ENCODE measurements at places on chromosomes 11 and 22.

DNA sequence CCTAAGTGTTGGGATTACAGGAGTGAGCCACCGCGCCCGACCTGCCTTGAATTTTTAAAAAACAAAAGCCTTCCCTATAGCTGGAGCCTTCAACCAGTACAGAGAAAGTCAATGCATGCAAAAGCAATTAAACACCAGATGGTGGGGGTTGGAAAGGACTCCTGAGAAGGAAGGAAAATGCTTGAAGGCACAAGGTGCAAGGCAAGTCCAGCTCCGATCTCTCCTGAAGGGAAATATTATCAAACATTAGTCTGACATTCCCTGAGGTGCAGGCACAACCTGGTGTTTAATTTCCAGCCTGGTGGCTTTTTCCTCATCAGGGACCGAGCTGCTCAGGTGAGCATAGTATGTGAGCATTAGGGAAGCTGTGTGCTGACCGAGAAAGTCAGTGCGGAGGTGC lies 12.9 kb upstream of the RAPSN start:
- no peak for DNase-seq

- DNase-seq = no peak
These were observed 9.9 kb downstream of the TTLL8 start for GRCh38 chr22:50048061-50048765.

DNA sequence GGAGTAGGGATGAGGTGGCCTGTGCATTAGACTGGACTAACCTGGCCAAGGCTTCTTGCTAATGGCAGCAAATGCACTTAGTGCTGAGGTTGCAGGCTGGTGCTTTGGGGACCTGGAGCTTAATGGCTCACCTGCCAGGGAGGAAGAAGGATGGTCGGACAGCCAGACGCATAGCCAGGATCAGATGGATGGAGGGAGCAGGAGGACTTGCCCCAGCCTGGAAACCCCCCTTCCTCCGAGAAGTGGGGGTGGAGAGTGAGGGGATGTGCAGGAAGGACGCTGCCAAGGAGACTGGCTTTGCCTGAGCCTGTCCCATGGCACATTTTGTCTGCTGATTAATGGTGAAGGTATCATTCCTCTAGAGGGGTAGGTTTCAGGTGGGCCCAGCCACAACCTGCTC lies 17.9 kb downstream of the IGLL1 start:
- DNase-seq = no peak

DNA sequence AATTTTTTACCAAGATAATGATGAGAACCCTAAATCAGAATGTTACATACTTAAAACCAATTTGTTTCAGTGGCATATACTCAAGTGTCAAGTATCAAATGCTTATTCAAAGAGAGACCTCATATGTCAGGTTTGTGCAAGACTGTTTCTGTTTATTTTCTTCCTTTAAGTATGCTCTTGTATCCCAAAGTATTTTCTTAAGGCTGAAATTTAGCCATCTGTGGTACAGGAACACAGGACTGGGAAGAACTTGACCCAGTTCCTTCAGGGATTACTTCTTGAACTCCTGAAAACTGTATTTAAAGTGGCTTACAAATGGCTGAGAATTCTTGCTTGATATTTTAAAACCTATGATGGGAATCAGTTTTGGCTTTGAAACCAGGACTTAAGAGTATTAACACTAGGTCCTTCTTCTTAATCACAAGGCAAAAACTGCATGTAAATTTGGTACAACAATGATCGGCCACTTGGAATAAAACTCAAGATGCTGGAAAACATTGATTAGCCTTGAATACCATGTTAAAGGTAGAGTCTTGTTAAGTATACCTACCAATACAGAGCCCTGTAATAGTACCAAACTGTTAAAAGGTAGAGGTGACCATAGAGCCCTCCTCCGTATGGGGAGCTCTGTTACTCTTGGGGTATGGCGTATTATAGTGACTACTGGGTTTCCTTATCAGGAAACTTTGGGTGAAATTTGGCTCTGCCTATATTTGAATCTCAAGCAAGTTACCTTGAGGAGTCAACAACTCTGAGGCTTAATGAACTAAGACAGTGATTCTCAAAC lies 95.9 kb downstream of the BLID start:
- DNase-seq = no peak

DNA sequence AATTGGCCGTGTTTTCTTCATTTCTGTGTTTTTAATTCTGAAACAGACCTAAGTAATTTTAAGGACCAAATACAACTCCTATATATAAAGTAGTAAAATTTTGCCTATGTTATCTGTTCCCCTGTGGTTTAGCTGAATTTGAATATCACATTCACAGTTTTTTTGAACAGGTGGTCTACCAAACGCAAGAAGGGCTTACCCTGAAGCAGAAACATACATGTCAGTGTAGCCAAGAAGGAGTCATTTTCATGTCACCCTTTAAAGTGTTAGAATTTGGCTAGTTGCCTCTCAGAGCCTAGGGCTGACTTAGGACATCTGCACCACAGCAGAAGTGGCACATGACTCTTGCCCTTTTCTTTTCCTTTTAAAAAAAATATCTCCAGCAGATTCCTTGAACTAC lies 34.3 kb downstream of the MYBPC3 start:
- no peak for DNase-seq

DNA sequence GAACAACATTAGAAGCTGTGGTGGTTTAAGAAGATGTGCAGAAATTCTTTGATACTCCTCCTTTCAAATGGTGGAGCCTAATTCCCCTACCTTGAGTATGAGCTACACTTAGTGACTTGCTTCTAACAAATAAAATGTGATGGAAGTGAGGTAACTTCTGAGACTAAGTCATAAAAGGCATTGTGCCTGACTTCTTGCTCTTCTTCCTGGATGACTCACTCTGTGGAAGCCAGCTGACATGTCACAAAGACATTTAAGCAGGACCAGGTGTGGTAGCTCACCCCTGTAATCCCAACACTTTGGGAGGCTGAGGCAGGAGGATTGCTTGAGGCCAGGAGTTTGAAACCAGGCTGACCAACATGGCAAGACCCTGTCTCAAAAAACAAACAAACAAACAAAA lies 3.9 kb upstream of the PLA2G3 start:
- no peak for DNase-seq

DNA sequence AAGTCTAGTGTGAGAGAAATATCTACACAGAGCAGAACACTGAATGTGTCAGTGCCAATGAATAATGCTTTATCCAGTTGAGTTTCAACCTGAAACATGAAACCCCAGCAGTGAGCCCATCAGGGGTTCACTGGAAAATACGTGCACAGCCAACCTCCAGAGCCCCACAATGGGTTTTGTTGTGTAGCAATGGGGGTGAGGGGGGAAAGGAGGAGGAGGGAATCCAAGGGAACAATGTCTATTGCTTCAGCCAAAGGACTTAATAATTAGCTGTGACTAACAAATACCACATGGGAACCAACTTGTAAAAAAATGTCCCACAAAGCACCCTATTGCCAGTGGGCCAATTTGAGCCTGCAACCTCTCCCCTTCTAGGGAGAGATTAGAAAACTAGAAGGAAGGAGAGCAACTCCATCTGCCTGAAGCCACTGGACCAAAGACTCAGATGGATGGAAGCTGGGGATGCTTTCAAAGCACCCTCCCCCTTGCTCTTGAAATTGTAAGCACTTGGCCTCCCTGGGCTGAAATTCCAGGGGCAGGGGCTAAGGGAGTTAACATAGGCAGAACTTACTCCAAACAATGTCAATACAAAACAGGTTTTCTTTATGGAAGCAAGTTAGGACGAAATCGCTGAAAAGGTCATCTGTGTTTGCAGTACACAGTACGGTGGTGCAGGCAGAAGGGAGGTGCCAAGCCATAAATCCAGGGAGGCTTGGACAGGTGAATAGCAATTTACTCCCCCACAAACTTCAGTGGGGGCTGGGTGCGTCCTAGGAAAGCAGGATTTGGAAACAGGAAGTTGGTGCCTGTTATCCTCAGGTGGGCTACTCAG lies 99.8 kb downstream of the ARL14EP start:
- DNase-seq = no peak

DNA sequence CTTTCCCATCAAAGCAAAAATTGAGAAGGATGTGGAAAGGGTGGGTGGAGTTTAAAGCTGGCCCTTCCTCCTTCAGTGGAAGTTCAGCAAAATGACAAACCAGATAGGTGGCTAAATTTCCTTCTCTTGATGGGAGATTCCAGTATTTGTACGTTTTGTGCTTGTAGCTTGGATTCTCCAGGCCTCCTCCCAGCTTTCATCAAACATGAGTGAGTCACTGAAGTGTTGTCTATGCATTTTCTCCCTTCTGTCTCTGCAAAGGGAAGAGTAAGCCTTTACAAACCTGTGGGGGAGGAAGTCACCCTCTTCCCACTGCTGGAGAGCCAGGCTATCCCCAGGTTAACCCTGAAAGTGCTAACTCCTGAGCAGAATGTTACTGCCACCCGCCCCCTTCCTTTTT lies 6.4 kb downstream of the MARK2 start:
- no peak for DNase-seq

DNA sequence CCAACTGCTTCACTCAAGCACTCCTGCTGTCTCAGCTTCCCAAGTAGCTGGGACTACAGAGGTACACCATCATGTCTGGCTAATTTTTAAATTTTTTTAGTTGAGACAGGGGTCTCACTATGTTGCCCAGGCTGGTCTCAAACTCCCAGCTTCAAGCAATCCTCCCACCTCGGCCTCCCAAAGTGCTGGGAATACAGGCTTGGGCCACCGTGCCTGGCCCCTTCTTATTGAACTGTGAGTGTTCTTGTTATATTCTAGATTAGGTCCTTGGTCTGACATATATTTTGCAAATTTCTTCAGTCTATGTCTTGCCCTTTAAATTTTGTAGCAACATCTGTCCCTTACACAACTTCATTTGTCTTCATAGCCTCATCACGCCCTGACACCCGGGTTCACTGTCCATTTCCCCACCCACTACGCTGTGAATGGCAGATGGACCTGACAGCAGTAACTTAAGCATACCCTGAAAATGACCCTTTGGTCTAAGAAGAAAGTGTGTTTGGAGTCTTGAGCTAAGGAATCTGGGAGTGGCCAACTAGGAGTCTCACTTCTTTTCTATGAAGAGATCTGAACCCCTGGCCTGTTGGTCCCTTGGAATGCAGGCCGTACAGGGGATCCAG lies 4.2 kb upstream of the FAM118A start:
- DNase-seq = no peak

DNA sequence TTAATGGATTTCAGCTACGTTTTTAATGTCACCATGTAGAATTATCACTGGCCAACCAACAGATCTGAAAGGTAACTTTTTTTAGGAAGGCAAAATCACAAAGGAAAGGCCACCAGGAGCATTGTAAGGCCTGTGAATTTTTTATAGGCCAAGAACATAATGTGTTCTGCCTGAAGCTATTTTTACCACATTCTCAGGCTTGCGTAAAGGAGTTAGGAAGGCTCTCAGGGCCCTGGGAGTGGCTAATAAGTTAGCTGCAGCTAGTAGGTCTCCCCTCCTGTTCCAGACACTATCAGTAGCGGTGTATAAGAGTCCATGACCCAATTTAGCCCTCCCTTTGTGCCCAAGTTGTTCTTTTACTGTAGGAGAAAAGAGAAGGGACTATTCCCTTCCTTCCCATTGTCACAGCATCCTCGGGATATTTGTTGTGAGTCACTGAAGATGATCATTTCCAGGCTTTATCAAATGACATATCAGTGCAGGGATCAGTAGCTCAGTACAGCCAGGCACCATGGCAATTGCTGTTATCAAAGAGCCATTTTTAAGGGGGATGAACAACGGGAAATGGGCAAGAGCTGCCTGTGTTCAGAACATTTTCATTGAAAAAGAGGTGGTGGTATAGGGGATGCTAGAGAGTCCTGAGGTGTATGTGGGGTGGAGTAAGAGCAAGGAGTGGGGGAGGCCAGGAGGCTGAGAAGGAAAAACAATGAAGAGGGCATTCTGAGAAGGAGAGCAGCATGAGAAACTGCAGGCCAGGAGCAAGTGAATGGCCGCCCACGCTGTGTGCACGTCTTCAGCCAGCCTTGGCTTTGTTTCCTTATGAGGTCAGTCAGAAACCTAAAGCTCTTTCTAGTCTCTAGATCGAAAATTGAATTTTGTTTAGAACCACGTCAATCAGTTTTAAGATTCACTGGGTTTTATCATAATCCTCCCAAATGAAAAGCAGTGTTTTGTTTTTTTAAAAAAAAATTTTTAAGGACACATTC lies 940.3 kb downstream of the NTM start:
- no peak for DNase-seq

DNA sequence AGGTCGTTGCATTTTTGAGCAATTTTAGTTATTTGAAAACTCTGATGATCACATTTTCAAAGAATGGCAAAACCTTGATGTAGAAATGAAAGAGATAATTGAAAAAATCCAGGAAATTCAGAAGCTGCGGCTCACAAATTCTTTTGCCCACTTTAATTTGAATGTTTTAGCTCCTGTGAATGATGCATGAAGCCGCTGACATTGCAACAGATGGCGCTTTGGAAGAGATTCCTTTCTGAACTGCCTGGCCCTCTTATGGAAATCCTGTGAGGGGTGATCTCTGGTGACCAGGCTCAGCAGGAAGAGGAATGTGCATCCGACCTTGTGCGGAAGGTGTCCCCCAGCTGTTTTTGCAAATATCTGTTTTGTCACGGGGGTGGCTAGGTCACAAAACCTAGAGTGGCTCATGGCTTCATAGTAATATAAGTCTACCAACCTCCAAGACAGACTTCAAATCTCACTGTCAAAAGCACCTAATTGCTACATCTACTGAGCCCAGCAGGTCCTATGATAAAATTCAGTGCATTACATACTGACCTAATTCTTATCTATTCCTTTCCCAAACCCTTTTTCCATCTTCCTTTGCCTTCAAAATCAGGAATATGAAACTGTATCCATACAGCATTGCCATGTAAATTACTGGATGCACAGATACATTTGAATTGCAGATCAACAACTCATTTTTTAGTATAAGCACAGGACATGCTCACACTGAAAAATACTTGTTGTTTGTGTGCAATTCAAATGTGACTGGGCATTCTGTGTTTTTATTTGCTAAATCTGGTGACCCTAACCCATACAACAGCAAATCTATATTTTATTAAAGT lies 412.7 kb downstream of the ETS1 start:
- no peak for DNase-seq

- no peak for DNase-seq
These were observed 175.8 kb upstream of the BDNF start for GRCh38 chr11:27875831-27876775.

Measured in putamen (tissue), 1 donor.